HepG2 (cell line): ENCODE measurements at places on chromosomes 1 and 21. TPM values are rescaled to one million over a fixed set of nuclear protein-coding genes. Genes with fewer than 3 reads are reported as not detected.

Gene MEF2D
- 3.9 and 4.8 TPM in 2 replicates for polyA plus RNA-seq

Gene C1QB
- not detected in 2 replicates for polyA plus RNA-seq

Gene ANKRD34A
- 0.05 and 0.07 TPM in 2 replicates for polyA plus RNA-seq

Gene CYP4A11
- polyA plus RNA-seq: not detected in 2 replicates

Gene CLDN17
- not detected in 2 replicates for polyA plus RNA-seq

Gene SLC9C2
- polyA plus RNA-seq: 0.03 TPM in 1 of 2 replicates, not detected in the other
